Foreskin keratinocyte (primary cell): ENCODE measurements at places on chromosomes 11 and 22. TPM values are rescaled to one million over a fixed set of nuclear protein-coding genes. Genes with fewer than 3 reads are reported as not detected.
A peak's percentile ranks its signal among the peaks of the same experiment; 100 is the strongest.

The H19 gene
- total RNA-seq: 33.1 and 48.9 TPM in 2 replicates

GRCh38 chr11:65182258-65183170 lies 786 bp downstream of the CAPN1 start:
- DNase-seq: peak; percentile 40

The WNT11 gene
- 0.07 TPM in 2 replicates for total RNA-seq

DNA sequence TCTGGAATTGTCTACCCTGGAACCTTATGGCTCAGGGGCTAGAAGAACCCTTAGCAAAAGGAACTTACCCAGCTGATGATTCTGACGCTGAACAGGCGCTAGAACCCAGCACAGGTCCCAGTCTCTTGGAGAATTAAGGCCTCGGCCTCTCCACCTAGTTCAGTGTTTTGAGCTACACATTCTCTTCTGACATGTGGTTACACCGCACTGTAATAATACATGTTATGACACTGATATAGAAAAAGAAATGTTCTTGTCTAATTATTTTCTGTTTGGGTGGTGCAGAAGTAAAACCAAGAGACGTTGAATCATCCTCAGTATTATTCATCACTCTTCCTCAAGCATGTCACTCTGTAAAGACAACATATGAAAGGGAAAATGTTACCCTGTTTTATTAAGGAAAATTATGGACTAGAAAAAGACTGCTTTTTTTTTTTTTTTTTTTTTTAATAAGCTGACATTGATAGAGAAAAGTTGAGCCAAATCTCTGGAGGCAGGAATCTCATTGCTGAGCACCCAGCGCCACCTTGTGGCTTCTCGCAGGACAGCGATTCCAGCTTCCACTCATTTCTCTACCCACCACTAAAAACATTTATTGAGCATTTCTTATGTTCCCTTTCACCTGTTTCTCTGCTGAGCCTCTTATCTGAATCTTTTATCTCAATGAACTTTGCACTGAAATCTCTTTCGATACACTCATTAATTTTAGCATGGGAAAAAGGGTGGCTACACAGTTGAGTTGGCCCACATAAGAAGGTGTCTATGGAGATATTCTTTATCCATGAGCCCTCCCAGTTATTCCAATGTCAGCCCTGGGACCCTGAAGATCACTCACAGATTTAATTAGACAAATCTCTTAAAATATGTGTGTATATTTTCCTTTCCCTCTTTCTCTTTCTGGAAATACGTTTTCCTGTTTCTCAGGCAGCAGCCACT lies 12.6 kb upstream of the APLNR start:
- peak; percentile 46 for DNase-seq

- DNase-seq: no peak
Measured at GRCh38 chr11:93482556-93482955, 60.6 kb downstream of the SMCO4 start.

The MIOX gene
- total RNA-seq: not detected in 2 replicates

- DNase-seq: no peak
Measured at GRCh38 chr11:119472186-119472855, 49.3 kb upstream of the THY1 start.

DNA sequence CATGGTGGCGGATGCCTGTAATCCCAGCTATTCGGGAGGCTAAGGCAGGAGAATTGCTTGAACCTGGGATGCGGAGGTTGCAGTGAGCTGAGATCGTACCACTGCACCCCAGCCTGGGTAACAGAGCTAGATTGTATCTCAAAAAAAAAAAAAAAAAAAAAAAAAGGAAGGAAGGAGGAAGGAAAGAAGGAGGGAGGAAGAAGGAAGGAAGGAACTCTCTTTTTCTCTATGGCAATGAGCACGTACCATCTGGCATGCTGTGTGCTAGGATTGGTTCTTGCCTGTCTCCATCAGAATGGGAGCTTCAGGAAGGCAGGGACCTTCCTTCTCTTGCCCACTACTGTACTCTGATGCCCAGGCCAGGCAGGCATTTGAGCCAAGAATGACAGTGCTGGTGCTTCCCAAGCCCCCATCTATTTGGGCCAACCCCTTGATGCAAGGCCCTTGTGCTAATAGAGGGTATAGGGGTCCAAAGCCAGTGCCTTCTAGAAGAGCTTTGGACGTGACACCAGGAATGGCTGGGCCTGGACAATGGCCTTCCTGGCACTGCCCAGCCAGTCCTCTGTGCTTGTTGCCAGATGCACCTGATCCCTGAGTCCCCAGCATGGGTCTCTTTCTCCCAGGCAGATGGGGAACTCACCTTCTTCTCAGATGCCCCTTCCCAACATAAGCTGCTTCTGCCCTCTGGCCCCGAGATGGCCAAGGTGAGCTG lies 10.6 kb upstream of the DGCR8 start:
- DNase-seq: no peak

DNA sequence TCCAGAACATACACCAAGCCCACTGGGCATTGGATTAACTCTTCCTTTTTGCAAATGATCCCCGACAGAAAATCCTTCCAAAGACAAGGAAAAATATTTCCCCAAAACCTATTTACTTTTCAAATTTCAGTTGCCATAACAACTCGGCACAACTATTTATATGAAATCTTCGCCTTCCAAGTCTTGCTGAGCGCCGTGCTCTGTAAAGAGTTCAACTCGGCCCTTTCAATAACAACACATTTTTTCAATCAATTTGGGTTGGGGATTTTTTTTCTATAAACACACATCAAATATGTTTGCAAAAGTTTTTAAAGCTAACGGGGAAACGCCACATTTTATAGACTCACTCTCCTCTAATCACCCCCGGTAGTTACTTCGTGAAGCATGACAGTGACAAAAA lies 333.8 kb downstream of the MN1 start:
- no peak for DNase-seq

DNA sequence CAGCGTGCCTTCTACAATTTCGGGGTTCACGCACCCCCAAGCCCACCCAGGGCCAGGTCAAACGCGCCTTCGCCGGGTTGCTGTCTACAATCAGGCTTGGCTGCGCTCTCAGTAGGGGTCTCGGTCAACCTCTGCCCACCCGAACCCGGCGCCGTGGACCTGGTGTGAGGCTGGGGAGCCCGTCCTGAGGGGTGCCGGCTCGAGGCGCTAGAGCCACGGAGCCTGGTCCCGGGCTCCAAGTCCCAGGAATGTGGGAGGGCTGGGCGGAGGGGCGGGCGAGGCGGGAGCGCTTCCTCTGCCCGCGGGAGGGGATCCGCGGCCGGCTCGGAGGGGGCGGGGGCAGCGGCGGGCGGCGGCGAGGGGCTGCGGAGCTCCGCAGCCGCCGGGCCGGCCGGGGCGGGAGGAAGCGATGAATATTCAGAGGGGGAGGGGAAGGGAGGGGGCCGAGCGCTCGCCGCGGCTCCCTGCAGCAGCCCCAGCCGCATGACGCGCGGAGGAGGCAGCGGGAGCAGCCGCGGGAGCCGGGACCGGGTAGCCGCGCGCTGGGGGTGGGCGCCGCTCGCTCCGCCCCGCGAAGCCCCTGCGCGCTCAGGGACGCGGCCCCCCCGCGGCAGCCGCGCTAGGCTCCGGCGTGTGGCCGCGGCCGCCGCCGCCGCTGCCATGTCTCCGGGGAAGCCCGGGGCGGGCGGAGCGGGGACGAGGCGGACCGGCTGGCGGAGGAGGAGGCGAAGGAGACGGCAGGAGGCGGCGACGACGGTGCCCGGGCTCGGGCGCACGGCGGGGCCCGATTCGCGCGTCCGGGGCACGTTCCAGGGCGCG lies at the start of gene PTPRJ:
Gene PTPRJ, plus strand, starts transcription at position 472 of the 819 bp plus-strand sequence. CDS start 354 bp downstream, outside the sequence.
- no peak for DNase-seq

- DNase-seq: no peak
Measured at GRCh38 chr11:120952461-120953434, 71.2 kb upstream of the TBCEL start.

DNA sequence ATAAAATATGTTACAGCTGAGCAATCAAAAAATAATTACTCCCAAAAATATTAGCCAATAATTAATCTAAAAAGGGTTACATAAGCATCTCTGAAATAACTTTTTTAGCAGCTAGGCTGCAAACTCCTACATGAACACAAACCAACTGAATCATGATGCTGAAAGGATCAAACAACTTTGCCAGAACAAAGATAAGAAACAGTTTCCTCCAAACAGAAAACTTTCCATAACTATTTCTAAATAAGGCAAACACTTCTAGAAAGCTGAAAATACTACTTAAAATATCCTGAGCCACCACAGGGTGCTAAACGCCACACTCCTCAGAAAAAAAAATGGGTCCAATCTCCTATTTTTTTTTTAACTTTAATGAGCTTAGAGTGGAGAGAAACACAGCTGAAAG lies 68.6 kb upstream of the ARHGAP32 start:
- no peak for DNase-seq

DNA sequence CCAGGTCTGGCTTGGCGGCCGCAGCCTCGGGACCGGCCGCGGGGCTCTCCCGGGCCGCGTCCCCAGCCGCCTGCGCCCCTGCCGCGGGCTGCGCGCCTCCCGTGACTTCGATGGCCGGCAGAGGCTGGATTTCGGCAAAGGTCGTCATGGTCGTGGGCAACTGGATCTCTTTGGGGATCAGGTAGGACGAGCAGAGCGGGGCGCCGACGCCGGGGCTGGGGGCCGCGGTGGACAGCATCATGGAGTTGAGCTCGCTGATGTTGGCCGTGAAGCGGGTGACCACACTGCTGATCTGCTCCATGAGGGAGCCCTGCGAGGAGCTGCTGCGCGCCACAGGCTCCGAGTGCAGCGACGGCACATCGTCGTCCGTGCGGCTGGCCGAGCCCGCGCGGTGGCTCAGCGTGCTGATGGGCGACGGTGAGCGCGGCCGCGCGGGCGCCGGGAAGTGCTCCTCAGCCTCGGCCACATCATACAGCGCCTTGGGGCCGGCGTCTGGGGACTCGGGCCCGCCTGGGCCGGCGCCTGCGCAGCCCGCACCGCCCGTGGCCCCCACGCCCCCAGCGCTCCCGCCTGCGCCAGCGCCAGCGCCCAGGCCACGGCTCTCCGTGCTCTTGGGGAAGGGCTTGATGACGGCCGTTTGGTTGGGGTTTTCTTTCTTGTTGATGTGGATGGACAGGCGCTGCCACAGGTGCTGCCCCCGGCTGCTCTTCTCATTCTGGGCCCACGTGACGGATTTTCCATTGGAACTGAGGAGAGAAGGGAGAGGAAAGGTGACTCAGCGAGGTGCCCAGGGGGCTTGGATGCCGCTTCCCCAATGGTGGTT lies 171.4 kb upstream of the CTSC start:
- DNase-seq: no peak

DNA sequence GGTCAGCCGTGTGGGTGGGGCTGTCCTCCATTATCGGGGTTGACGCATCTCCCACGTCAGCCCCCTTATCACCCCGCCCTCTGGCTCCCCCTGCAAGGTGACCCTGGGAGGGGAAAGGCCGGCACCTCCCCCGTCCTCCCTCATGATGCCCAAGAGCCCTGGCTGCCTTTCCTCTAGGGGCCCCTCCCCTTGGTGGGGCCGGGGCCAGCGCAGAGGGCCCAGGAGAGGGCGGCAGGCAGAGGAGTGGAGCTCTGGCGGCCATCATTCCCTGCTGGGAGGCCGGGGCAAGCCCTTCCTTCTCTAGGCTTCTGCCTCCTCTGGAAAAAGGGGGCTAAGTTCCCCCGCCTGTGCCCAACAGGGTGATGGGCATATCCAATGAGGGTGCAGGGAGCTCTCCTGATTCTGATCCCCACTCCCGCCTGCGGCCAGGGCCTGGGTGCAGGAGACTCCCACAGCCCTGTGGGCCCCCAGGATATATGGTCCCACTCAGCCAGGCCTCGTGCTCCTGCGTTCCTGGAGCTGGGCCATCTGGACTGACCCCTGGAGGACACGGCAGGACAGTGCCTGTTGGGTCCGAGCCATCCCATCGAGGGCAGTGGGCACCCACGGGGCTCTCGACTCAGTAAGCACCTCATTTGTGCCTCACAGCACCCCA lies 12.3 kb downstream of the MYRF start:
- no peak for DNase-seq

DNA sequence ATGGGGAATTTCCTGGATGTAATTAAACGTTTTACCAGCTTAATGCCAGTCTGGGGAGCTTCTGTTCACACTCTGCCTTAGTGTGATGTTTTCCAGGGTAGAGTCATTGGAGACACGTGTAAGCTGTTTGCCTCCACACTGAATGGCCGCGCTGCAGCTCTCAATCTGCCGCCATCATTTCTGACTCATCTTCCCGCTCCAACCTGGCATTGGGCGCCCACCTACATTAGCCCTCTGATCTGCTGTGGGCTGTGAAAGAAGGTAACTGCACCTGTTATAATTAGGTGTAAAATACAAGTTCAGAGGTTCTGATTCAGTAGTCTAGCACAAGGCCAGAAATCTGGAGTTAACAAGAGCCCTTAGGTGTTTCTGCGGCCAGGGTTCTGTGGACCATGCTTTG lies 54.6 kb downstream of the MN1 start:
- DNase-seq: no peak

DNA sequence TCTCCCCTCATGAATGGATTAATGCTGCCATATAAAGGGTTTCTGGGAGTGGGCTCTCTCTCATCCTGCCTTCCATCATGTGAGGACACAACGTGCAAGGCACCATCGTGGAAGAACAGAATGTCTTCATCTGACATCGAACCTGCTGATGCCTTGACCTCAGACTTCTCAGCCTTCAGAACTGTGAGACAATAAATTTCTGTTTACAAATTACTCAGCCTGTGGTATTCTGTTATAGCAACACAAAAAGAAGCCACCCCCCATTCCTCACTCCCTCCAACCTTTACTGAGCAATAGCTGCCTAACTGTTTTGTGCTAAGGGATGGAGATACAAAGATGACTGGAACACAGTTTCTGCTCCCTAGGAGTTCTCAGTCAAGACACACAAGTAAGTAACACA lies 106.1 kb upstream of the PLET1 start:
- no peak for DNase-seq

The FAM111B gene
- total RNA-seq: 24.6 and 24.8 TPM in 2 replicates

- no peak for DNase-seq
Measured at GRCh38 chr11:10568486-10568941, at the start of gene LYVE1. TSS of gene LYVE1 (minus strand) at chr11:10568665. CDS start at chr11:10568532, 133 bp downstream.

DNA sequence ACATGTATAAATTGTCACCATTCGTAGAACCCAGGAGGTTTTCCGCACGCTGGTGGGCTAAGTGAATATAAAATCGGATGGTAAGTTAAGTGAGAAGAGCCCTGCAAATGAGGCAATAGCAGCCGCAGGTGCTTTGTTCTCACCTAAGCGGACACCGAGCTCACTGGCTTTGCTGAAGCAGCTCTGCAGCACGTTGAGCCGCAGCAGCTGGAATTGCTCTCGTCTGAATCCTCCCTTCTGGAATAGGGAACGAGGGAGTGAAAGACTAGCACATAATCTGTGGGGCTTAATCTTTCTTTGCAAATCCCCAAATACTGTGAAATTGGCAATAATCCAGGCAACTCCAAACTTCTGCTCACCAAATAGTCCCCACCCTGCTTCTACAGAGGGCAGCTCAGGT lies 488.1 kb downstream of the NTM start:
- no peak for DNase-seq

DNA sequence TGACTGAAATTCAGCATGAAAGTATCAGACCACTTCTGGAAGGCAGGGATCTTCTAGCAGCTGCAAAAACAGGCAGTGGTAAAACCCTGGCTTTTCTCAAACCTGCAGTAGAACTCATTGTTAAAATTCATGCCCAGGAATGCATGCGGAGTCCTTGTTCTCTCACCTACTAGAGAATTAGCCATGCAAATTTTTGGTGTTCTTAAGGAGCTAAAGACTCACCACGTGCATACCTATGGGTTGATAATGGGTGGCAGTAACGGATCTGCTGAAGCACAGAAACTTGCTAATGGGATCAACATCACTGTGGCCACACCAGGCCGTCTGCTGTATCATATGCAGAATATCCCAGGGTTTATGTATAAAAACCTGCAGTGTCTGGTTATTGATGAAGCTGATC lies 19.1 kb downstream of the ZBTB44 start:
- no peak for DNase-seq

GRCh38 chr22:30296324-30296723 lies 7.0 kb upstream of the CASTOR1 start:
- no peak for DNase-seq

The APLNR gene
- total RNA-seq: not detected in 2 replicates
